ENCODE measurements at places on chromosomes 2 and 18.
A peak's percentile ranks its signal among the peaks of the same experiment; 100 is the strongest.

DNA sequence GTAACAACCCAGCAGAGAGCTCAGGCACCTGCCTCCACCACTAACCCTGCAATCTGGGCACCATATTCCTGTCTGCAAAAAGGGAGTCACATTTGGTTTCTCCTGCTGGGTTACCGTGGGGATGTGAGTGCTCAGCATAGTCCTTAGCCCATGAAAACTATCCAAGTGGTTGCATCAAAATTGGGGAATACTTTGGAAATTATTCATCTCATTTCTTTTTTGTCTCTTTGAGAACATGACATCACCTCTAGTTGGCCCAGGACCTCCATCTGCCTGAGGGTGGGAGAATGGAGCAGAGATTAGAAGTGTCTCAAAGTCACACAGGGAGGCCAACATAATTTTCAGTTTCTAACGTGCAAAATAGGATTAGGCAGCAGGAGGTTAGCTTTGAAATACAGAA is 19.3 kb upstream of the SPP2 start:
- DNase-seq = no peak

- DNase-seq = no peak
Measured at GRCh38 chr2:151289972-151290866, 751 bp upstream of the NMI start.

DNA sequence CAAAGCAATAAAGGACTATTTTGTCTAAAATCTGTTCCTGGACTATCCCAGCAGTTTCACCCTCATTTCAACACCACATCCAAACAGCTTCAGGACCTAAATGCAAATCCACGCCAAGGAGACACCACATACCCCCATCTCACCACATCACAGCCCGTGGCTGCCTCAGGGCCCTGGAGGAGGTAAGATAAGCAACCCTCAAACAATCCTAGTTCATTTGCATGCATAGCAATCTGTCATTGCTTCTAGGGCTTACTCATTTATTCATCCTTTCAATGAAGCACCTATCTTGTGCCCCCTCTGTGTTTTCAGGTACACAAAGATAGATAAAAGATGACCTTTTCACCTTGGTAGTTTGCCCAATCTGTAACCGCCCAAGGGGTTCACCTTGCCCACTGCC is 86.5 kb downstream of the VSNL1 start:
- DNase-seq = peak; percentile 62

DNA sequence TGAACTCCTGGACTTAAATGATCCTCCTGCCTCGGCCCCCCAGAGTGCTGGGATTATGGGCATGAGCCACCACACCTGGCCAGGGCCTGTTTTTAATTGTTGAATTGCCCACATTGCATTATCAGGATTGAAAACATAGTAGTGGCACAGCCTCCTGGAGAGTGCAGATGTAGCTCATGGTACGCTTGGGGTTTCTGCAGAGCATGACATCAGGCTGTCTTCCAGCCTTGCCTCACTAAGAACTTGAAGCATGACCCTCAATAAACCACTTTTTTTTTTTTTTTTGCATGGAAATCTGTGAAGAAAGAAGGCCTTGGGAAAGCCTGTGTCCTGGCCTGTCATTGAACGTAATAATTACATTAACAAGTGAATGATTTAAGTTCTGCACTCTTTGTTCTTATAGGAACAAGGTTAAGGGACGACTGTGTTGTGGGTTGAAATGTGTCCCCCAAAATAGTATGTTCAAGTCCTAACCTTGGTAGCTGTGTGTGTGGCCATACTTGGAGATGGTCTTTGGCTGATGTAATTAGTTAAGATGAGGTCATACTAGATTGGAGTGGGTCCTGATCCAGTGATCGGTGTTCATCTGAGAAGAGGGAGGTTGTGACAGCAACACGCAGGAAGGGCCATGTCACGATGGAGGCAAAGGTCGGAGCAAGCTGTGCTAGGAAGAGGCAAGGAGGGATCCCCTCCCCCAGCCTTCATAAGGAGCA is 90.2 kb downstream of the AGAP1 start:
- DNase-seq = no peak

GRCh38 chr2:240311821-240312220 is 123.6 kb upstream of the GPC1 start:
- no peak for DNase-seq

- peak; percentile 68 for DNase-seq
Measured at GRCh38 chr18:54222922-54223567, 1.4 kb downstream of the MBD2 start.

DNA sequence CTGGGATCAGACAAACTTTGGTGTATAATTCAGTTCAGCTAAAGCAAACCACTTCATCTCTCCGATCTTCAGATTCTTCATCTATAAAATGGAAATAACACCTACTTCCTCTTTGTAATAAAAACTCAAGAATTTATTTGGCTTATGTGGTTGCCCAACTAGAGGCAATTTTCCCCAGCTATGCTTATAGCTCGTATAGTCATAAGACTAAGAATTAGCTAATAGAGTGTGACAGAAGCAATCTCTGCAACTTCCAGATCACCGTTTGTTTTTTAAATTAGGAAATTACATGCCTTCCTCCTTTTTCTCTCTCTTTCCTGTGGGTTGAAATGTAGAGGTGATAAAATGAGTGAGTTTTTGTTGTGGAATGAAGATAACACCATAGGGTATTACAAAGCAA is 35.3 kb upstream of the KCNF1 start:
- no peak for DNase-seq

GRCh38 chr2:1986598-1986997 is 242.3 kb upstream of the PXDN start:
- DNase-seq = no peak

GRCh38 chr18:7876354-7877104 is 309.4 kb downstream of the PTPRM start:
- no peak for DNase-seq
